ENCODE measurements at places on chromosomes 7 and 10. TPM values are rescaled to one million over a fixed set of nuclear protein-coding genes. Genes with fewer than 3 reads are reported as not detected.

The TRUB1 gene
- 10.5 TPM for total RNA-seq

The C10orf71 gene
- total RNA-seq: not detected

The CAMK2B gene
- total RNA-seq: 0.83 TPM

The C10orf62 gene
- total RNA-seq: not detected

Measured in sigmoid colon (tissue), 7 donors.